Kidney (tissue), 22 donors: ENCODE measurements at places on chromosomes 7 and 10. TPM values are rescaled to one million over a fixed set of nuclear protein-coding genes. Genes with fewer than 3 reads are reported as not detected.

The PNLIPRP2 gene
- polyA plus RNA-seq = not detected

The TCAF2 gene
- 1.3 TPM for polyA plus RNA-seq

The NPTX2 gene
- 0.26 TPM for polyA plus RNA-seq

The NPC1L1 gene
- 2.4 TPM for polyA plus RNA-seq

The LRWD1 gene
- polyA plus RNA-seq = 14.0 TPM

The AS3MT gene
- 36.7 TPM for polyA plus RNA-seq

- no peak for DNase-seq
Observed at GRCh38 chr10:112813866-112814591, 136.0 kb upstream of the TCF7L2 start.

GRCh38 chr10:97590748-97591495 is 1.4 kb downstream of the C10orf62 start:
- no peak for DNase-seq

GRCh38 chr7:131161103-131161502 is 166.6 kb upstream of the MKLN1 start:
- no peak for DNase-seq

DNA sequence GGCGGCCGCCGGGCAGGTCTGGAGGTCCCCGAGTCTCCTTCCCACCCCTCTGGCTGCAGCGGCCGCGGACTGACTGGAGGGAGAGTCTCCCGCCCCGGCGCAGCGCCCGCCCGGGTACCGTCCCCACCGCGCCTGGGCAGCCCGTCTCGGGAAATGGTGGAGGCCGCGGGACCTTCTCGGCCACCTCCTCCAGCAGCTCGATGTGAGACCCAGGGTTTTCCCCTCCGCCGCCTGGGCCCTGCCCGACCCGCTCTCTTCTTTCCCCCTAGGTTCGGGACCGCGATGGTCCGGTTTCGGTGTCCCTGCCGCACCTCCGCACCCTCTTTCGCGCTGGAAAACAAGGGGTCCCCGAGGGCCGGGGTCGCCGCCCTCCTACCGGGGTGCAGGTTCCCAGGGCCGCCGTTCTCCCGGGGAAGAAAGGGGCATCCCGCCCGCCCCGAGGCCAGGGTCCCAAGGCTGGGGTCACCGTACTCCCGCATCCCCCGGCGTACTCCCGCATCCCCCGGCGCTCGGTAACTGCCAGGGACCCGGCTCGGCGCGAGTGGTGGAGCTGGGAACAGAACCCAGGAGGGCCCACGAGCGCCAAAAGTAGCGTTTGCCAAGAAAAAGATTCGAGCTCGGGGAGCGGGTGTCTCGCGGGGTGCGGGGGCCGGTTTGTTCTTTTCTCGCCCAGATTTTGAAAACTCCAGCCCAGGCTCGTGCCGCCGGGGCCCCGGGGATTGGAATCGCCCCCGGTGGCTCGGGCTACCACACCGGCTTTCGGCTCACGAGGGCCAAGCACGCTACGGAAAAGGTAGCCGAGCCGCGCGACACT is 3.4 kb downstream of the TNRC18 start:
- DNase-seq = no peak

- peak; percentile 89 for DNase-seq
Observed at GRCh38 chr7:74656441-74656836, 1.1 kb upstream of the GTF2I start.

GRCh38 chr7:147771344-147771743 is 819.2 kb upstream of the C7orf33 start:
- DNase-seq = no peak

- DNase-seq = no peak
Observed at GRCh38 chr7:81903115-81903514, 133.3 kb upstream of the HGF start.

DNA sequence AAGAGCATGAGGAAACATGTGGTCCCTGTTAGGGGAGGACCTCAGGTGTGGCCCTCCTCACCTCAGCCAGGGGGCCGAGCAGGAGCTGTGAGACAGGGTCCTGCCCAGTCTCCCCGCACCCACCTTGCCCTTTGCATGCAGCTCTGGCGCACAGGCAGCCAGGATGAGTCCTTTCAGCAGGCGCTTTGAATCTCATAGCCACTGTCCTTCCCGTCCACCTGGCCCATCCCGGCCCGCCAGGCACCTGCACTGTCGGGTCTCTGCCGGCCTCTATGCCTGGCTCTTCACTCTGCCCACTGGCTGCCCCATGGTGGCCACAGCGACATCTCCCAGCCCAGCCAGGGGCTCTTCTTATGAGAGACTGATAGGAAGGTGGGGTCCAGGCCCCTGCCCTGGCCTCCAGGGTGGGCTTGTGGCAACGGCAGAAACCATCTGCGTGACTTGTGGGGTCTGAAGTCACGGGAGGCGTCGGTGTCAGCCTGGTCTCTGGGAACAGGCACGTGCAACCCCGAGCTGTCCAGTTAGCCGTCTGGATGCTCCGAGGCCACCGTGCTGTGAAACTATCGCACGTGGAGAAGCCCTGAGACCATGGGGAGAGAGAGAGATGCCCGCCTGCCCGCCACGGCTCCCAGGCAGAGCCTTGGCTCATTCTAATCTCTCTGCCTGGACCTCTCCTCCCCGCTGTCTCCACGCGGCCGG is 37.4 kb downstream of the FOXL3 start:
- DNase-seq = no peak

GRCh38 chr7:73901231-73901822 is 40.4 kb downstream of the TMEM270 start:
- no peak for DNase-seq

- DNase-seq = peak; percentile 63
Observed at GRCh38 chr7:43170571-43170970, 58.1 kb downstream of the HECW1 start.

DNA sequence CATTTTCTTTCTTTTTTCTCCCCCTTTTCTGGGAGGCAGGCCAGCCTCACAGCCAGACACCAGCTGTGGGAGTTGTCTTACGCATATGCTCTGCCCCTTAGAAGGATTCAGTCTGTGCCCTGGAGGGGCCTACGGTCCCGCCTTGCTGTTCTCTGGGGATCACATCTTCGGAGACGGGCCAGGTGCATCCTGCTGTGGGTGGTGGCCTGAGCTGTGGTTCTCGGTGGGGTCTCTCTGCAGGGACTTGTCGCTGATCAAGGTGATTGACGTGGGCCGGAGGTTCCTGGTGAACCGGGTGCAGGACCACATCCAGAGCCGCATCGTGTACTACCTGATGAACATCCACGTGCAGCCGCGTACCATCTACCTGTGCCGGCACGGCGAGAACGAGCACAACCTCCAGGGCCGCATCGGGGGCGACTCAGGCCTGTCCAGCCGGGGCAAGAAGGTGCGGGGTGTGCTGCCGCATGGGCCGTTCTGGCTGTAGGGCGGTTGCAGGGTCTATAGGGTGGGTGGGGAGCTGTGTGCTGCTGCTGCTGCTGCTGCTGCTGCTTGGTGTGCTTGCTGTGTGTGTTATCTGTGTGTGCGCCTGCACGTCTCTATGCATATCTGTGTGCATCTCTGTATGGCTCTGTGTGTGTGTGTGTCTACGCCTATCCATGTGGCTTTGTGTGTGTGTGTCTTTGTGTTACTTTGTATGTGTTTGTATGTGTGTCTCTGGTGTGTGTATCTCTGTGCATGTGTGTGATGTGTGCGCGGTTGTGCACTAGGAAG is 17.9 kb downstream of the PFKFB3 start:
- DNase-seq = no peak

DNA sequence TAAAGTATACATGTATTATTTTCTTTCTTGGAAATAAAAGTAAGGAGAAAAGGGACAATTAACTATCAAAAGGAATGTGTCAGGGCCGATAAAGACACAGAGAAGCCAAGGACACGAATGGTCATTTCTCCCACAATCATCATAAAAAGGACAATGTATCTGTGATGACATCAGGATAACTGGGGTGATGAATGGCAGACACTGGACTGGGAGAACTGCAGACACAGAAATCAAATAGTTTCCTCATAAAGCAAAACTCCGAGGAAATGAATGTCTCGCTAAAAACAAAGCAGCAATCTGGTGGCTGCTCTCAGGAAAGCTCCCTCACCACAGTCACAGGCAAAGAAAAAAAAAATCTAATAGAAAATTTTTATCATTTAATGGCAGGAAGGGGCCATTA is 69.3 kb upstream of the NPY start:
- DNase-seq = no peak

DNA sequence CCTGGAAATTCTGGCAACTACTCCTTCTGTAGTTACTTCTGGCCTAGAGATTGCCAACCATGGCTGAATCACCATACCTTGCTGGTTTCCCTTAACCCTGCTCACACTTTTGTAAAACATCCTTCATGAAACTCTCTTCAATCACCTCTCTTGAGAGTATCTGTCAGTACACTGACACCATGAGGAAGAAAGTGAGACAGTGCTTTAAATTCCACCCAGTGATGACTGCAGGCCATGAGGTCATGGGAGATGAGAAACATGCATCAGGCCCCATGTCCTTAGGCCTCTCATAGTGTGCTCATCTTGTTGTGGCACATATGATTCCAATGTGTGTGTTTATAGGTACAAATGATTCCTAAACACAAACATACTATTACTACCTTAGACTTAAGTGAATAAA is 24.6 kb upstream of the NAMPT start:
- DNase-seq = no peak

DNA sequence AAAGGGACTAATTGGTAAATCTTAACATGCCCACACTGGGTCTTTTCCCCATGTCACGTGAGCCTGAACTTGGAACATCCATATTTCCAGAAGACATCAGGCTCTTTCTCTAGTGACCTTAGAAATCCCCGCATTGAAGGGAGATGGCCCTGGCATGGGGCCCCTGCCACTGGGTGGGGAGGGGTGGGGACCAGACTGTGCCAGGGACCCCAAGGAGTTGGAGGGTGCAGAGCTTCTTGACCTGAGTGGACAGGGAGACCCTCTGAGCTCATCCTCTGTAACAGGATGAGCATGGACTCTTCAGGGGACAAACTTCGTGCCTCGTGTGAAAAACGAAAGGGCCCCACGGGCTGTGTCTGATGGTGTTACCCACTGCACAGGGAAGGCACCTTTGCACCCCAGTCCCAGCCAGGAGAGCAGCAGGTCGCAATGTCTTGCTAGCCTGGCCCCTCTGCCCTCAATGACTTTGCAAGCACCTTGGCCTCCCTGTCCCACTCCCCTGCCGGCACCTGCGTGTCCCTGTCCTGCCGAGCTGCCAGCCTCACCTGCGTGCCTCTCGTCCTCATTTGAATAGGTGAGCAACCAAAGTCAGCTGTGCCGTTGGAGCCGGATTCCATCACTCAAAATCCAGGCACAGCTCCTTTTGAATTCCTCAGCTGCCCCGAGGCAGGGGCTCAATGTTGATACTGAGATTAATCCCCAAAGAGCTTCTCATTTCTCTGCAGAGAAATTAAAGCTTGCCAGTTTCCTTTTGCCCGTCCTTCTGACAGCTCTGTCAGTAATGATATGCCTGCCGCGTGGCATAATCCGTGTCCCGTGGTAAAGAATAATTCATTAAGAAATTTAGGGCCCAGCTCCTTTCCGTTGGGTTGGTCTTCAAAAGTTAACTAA is 234.9 kb downstream of the EBF3 start:
- no peak for DNase-seq

DNA sequence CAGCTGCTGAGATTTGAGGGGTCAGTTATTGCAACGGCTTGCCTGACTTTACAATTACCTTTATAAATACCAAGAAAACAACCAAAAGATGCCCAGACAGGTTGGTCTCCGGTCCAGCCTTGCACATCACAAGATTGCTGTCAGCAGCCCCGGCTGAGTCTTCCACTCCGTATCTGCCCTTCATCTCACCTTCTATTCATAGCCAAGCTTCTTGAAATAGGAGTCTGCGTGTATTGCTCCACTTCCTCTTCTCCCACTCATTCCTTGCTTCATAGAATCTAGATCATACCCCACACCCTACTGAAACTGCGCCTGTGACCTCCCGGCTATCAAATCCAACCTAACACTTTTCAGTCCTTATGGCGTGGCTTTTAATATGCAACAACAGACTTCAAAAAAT is 31.1 kb upstream of the USP6NL start:
- no peak for DNase-seq

- DNase-seq = no peak
Observed at GRCh38 chr7:144814299-144814698, 21.6 kb downstream of the TPK1 start.

DNA sequence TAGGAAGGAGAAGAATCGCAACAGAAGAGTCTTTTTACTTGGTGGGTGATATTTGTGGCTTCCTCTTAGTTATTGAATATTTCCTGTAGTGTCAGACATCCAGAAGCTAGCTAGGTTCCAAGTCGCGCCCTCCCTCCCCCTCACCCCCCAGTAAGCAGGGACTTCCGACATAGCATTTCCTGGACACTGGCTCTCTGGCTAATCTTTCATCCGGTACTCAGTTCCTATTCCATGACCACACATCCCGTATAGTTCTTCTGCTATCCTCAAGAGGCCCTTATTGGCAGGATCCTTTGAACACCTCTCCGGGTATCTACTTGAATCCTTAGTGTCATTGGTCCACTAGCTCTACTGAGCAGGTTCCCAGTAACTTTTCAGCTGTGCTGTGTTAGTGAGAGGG is 167.8 kb downstream of the HDAC9 start:
- no peak for DNase-seq

DNA sequence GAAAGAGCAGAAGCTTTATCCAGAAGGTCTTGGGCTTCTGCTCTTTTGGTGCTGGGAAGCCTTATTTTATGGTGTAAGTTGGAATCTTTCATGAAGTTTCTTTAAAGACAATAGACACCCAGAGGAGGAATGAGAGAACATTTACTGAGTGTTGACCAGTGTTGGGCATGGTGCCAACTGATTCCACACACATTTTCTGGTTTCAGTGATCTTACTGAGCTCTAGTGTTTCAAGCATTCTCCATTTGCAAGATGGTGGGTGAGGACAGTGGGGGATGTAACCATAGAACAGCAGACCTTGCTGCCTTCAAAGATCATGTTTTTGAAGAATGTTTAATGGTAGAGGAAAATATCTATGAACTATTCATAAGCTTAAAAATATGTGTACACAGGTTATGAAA is 114.6 kb downstream of the LRMDA start:
- DNase-seq = no peak

DNA sequence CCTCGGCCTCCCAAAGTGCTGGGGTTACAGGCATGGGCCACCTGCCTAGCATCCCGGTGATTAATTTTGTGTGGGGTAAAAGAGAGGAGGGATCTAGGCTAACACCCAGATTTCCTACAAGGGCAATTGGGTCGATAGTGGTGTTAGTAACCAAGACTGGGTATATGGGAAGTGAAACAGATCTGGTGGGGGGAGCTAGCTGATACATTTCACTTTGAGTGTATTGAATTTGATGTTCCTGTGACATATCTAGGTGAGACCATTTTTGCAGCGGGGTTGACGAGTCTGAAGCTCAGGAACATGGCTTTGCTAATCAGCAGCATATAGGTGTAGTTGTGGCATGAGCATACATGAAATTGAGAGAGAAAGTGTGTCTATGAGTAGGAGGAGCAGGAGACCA is 12.0 kb downstream of the CLCN1 start:
- no peak for DNase-seq
